ENCODE measurements at places on chromosomes 5 and 9.

GRCh38 chr9:92508018-92508820, 25.9 kb upstream of the ASPN start:
- no peak for DNase-seq

- no peak for DNase-seq
Measured at GRCh38 chr5:73213566-73213998, 40.6 kb downstream of the TMEM174 start.

DNA sequence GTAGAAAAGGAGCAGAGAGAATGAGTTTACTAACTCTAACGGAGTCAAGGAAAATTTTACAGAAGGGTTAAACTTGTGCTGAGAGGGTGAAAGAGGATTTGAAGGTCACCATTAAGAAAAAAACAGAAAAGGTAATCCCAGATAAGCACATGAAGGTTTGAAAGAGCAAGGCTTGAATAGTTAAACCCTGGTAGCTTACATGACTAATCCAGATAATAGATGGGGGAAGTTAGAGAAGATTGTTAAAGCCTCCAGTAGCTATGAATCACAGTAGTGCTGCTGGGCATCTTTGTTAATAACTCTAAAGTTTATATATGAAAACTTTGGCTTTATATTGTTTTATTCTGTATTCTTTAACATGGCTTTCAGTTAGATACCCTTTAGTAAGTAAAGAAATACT, 354.5 kb upstream of the FTMT start:
- no peak for DNase-seq

- DNase-seq, result no peak
Measured at GRCh38 chr9:128068386-128069205, 564 bp downstream of the SLC25A25 start.

DNA sequence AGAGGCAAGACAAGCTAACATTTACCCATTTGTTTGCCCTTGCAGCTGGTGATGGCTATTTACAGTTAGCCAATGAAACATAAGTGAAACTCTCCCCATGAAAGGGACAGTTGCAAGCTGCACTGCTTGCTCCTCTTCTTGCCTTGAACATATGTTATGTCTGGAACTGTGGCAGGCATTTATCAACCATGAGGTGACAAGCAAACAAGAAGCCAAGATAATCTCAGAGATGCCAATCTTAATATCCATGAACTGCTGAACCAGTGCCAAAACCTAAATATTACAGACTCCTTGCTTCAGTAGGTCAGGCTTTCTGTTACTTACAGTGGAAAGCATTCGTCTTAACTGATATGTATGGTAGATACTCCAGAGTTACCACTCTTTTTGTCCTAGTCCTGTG, 133.4 kb downstream of the ACTBL2 start:
- no peak for DNase-seq

GRCh38 chr9:15999422-16000339, 446.8 kb downstream of the CCDC171 start:
- no peak for DNase-seq
